ENCODE measurements at places on chromosomes 13 and 19. TPM values are rescaled to one million over a fixed set of nuclear protein-coding genes. Genes with fewer than 3 reads are reported as not detected.

The IZUMO1 gene
- total RNA-seq: not detected

The ELSPBP1 gene
- not detected for total RNA-seq

The FOSB gene
- 0.39 TPM for total RNA-seq

The FAM124A gene
- 1.4 TPM for total RNA-seq

The FGF22 gene
- total RNA-seq: not detected

The GIPR gene
- total RNA-seq: not detected

The MUC16 gene
- total RNA-seq: not detected

The CPB2 gene
- not detected for total RNA-seq

The MADCAM1 gene
- 0.37 TPM for total RNA-seq

The EPSTI1 gene
- 2.2 TPM for total RNA-seq

The LILRA2 gene
- not detected for total RNA-seq

The ZNF382 gene
- total RNA-seq: 2.7 TPM

The HNRNPM gene
- total RNA-seq: 56.5 TPM

The WDR88 gene
- not detected for total RNA-seq

The OLFM2 gene
- total RNA-seq: 0.59 TPM

The DCLK1 gene
- 38.9 TPM for total RNA-seq

The NUCB1 gene
- total RNA-seq: 134 TPM

The TYROBP gene
- total RNA-seq: not detected

The JAK3 gene
- 0.78 TPM for total RNA-seq

The TMEM143 gene
- total RNA-seq: 5.1 TPM

Data from subcutaneous preadipocyte (primary cell).